ENCODE measurements at places on chromosomes 4 and X.

GRCh38 chr4:106764774-106765173 is 271.3 kb downstream of the DKK2 start:
- DNase-seq, result no peak

DNA sequence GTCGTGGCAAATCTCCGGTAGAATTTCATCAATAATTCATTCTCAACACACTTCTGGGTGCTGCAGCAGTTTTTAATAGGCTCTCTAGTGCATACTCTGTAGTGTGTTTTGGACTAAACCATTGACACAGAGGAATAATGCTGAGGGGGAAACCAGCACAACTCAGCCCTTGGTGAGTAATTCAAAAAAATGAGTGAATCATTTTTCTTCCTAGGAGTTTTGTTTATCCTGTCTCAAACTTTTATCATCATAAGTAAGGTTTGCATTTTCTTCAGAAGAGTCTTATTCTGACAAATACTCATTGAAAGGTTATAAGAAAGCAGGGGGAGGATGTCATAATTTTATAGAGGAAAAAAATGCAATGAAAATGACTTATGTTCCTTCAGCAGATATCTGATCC is 2542.7 kb downstream of the PCDH7 start:
- no peak for DNase-seq

- no peak for DNase-seq
These were observed 22.8 kb downstream of the USP9X start for GRCh38 chrX:41108007-41108406.

DNA sequence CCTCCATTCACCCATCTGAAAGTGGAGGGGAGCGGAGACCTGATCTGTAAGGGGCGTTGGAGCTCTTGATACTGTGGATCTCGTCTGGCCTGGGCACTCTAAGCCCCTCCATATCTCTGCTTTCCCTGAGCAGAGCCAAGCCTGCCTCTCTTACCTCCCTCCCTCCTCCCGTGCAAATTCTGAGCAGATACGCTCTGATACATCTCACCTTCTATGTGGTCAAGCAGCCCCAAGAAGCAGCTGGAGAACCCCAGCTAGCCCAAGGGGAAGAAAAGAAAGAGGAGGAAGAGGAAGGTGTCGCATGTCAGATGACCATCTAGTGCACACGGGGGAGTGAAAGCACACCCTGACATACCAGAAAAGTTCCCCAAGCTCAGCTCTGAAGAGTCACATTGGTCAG is 1.9 kb upstream of the DGAT2L6 start:
- no peak for DNase-seq

GRCh38 chrX:38940547-38940946 is 139.3 kb downstream of the MID1IP1 start:
- no peak for DNase-seq

GRCh38 chrX:14903891-14904290 is 30.7 kb downstream of the MOSPD2 start:
- DNase-seq, result no peak

DNA sequence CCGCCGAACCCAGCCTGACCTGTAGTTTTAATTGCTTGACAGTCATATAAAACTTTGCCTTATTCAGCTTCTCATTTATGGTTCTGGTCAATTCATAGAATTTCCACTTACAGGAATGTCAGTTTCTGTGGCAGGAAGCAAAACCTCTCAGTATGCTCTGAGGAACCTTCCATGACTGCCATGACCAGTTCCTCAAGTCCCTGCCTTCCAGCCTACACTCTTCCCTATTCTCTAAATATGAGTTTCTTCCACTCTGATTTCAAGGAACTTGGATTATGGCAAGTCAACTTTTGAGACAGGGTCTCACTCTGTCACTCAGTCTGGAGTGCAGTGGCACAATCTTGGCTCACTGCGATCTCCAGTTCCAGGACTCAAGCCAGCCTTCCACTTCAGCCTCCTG is 26.0 kb upstream of the NSUN7 start:
- no peak for DNase-seq

- no peak for DNase-seq
These were observed 684.5 kb downstream of the GRID2 start for GRCh38 chr4:92988301-92988700.

- DNase-seq, result no peak
These were observed 70.7 kb downstream of the AFAP1 start for GRCh38 chr4:7868892-7869471.

DNA sequence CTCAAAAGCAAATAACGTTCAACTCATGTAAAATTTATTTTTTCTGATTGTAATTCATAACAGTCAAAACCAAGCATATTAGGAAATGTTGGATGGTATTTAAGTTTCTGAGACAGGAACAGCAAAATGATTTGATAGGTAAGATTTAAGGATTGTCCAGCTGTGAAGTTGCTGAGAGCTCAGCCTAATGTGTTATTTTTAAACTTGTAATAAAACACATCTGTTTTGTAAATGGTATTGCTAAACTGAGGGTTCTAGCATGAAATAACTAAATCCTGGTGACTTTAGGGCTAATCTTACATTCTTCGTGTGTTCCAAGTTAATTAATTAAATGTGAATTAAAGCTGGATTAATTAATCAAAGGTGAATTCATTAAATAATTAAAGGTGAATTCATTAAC is 13.3 kb downstream of the TLR10 start:
- DNase-seq, result no peak

DNA sequence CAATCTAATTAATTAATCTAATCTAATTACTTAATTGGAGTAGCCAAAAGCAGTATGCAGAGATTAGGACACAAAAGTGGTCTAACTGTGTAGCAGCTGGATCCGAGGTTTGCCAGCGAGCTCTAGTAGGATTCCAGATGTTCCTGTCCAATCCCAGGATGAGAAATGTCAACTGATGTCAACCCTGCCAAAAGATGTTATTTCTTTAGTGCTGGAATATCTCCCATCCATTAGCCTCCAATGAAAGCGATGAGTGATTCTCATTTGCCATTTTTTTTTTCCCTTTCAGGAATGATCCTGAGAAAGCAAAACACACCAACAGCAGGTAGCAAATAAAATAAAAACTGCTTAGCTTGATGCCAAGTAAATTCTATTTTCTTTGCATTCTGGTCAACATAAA is 372.9 kb downstream of the STIM2 start:
- no peak for DNase-seq

- no peak for DNase-seq
These were observed 2.2 kb downstream of the MAMLD1 start for GRCh38 chrX:150365051-150365989.

- DNase-seq, result no peak
These were observed 6.3 kb downstream of the FNIP2 start for GRCh38 chr4:158775091-158775651.

GRCh38 chr4:793941-794621 is 31.8 kb downstream of the CPLX1 start:
- DNase-seq, result no peak

DNA sequence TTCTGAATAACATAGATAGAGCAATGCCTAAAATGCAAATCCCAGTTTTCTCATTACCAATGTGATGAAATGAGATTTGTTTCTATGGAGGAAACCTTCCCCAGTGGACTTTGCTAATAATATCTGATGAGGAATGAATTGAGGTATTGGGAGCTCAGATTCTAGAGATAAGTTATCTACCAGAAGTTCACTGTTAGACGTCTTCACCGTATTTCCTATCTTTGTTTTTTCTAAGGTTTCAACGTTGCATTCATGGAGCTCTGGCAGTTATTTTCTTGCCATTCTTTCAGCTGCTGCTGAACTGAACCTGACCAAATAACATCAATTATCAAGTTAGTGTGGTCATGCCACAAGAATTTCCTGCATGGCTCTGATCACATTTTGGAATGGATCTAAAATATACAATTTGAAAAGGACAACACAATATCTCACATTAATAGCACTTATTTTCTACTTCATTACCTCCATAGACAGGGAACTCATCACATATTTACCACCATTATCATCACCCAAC is 511.8 kb upstream of the LCORL start:
- no peak for DNase-seq
